Activated T-helper 9 cell treated with anti-CD3 and anti-CD28 coated beads, Interleukin-2, amount 50 U/mL, for 16 hours (primary cell): ENCODE measurements at places on chromosomes 1 and 21.

GRCh38 chr1:25031601-25031965, 101.5 kb upstream of the RUNX3 start:
- DNase-seq = no peak

GRCh38 chr1:56806804-56807203, 12.4 kb downstream of the FYB2 start:
- no peak for DNase-seq

DNA sequence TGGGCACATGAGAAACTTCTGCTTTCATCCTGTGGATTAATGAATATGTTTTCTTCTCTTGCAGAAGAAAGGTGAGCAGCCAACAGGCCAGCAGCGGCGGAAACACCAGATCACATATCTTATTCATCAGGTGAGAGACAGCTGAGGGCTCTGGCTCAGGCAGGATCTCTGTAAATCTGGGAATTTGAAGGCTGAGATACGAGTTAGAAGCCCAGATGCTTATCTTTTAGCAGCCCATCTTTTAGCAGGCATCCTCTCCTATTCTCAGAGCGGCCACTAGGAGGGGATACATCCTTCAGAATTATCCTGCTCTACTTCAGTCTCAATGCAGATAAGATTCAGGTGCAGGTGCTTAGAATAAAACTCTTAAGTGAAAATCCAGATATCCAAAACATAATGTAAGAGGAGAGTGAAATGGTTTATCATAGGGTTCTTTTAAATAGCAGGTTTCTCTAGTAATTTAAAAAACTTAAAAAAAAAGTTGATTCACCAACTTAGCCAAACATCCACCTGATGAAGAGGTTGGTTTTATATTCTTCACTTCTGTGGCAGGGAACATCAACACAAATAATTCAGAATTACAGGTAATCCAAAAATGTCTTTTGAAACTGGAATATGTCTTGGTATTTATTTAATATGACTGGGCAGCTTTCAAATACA, 19.3 kb downstream of the SH2D2A start:
- no peak for DNase-seq

DNA sequence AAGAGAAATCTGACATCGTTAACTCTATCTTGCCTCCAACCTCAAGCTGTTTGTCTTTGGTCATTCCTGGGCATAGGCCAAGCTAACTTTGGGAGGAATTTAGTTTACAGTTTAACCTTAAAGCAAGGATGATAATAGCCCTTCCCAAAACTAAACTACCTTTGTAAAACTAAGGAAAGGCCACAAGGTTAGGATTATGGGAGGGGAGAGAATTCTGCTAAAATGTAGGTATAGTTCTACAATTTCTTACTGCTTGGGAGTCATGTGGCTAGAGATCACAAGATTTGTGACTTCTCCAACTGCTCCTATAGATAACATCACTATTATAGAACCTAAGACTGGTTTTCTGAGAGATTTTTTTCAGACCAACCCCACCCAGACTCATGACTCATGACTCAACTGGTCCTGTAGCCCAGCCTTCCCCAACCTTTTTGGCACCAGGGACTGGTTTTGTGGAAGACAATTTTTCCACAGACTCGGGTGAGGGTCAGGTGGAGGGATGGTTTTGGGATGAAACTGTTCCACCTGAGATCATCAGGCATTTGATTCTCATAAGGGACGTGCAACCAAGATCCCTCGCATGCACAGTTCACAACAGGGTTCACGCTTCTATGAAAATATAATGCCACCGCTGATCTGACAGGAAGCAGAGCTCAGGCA, 70.7 kb upstream of the MUTYH start:
- DNase-seq = no peak

GRCh38 chr1:117846674-117847425, 82.6 kb downstream of the GDAP2 start:
- no peak for DNase-seq

GRCh38 chr1:54815086-54815876, 14.2 kb upstream of the TTC22 start:
- DNase-seq = no peak

GRCh38 chr1:228478912-228479711, 8.1 kb upstream of the RNF187 start:
- no peak for DNase-seq

GRCh38 chr1:118866330-118866729, 121.8 kb downstream of the TBX15 start:
- no peak for DNase-seq

GRCh38 chr1:16091296-16091695, 17.8 kb upstream of the FAM131C start:
- DNase-seq = no peak

GRCh38 chr1:78722521-78722920, 72.9 kb downstream of the IFI44 start:
- DNase-seq = no peak

- DNase-seq = no peak
Measured at GRCh38 chr1:92314024-92314423, 15.2 kb downstream of the RPAP2 start.

DNA sequence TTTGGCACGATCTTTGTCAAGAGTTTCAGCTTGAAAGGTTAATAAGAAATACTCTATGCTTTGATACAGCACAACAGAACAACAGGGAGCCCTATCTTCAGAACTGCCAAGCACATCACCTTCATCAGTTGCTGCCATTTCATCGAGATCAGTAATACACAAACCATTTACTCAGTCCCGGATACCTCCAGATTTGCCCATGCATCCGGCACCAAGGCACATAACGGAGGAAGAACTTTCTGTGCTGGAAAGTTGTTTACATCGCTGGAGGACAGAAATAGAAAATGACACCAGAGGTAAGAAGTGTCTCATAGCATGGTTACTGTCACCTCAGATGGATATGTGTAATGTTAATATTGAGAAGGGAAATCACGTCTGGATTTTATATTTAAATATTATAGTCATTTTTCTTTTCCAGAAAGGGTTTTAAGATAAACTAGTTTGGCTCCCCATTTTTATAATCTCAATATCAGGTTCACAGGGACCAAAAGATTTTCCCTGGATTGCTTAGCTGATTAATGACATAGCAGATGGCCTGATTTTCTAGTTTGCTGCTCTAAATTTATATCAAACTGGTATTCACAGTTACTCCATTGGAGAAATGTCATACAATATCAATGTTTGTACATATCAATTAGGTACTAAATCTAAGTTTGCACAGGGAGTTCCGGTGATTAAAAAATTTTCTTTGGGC, 97.3 kb downstream of the USP25 start:
- DNase-seq = no peak

DNA sequence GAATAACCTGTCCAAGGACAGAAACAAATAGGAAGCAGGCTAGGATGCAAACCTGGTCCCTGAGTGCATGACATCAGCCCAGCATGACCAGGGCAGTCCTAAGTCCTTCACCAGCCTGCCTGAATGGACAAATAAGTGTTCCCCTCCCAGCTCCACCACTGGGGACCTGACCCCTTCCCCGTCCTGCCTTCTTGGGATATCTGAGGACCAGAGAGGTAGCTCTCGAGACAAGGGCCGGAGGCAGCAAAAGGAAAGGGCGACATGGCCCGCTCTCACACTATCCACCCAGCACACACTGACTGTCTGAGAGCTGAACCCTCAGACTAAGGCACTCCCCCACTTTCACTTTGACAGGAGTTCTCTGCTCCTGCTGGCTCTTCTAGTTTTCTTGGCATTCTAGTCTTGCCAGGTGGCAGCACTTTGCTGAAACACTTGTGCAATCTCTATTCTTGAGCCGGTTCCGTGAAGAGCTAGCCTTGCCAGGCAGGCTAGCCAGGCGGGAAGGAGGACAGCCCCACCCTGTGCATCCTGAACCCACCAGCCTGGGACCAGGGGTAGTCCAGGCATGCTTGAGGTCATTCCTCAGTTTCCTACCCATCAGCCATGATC, 251.1 kb upstream of the RAB4A start:
- no peak for DNase-seq

- no peak for DNase-seq
Measured at GRCh38 chr1:109114342-109114674, 393 bp downstream of the ELAPOR1 start.

DNA sequence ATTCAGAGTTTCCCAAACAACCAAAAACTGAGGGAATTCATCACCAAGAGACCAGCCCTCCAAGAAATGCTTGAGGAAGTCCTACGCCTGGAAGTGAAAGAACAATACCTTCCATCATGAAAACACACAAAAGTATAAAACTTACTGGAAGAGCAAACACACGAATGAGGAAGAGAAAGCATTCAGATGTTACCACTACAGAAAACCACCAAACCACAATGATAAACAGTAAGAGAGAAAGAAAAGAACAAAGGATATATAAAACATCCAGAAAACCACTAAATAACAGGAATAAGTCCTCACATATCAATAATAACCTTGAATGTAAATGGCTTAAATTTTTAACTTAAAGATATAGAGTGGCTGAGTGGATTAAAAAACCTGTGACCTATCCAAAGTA, 58.5 kb upstream of the BCL10 start:
- no peak for DNase-seq

DNA sequence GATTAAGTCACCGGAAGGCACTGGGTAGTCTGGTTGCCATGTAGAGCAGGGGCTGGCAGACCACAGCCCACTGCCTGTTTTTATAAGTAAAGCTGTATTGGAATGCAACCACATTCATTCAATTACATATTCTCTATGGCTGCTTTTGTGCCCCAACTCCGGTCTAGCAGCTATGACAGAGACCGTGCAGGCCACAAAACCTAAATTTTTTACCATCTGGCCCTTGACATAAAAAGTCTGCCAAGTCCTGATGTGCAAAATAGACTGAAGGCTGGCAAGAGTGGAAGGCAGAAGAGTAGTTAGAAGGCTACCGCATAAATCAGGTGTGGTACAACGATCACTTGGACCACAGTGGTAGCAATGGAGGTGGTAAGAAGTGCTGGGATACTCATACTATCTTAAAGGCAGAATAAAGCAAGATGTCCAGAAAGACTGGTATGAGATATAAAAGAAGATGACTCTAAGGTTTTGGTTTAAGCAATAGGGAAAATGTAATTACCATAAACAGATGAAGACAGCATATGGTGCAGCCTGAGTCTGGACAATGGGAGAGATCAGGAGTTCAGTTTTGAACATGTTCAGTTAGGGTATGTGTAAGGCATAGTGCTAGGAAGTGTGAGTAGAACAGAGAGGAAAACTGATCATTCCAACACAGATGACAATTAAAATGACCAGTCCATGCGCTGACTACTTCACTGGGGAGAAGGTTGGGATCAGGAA, 37.2 kb downstream of the EGLN1 start:
- no peak for DNase-seq

DNA sequence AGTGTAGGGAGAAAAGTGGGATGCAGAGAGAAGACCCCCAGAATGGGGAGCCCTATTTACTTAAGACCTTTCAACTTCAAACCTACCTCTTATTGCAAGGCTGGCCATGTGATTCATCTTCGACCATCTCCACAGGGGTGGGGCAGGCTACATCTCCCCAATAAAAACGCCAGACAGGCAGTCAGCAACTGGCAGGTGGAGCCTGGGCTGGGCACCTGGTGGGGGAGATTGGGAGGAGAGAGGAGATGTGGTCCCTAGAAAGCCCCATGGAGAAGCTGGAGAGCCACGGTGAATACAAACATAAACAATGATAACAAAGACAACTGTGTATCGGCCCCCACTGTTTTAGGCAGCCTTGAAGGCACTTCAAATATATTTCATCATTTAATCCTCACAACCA, 336.7 kb upstream of the PROX1 start:
- DNase-seq = no peak

- DNase-seq = no peak
Measured at GRCh38 chr1:232416026-232416568, 213.8 kb downstream of the SIPA1L2 start.

GRCh38 chr1:205058853-205059252, 15.8 kb downstream of the CNTN2 start:
- DNase-seq = no peak

DNA sequence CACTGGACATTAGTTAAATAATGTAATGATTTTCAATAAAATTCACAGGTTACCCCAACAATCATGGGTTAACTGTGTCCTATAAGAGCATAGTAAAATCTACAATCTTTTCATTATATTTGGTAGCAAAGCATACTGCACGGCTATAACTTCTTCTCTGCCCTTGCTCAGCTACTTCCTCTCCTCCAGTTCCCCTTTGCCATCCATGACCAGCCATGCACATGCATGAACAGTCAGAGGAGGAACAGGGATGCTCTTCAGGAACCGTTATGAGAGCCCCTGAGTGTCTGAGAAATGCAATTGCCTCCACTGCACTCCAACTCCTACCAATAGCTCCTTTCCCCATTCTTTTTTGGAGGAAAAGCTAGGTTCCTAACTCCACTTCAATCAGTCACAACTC, 646.7 kb downstream of the LTN1 start:
- DNase-seq = no peak

DNA sequence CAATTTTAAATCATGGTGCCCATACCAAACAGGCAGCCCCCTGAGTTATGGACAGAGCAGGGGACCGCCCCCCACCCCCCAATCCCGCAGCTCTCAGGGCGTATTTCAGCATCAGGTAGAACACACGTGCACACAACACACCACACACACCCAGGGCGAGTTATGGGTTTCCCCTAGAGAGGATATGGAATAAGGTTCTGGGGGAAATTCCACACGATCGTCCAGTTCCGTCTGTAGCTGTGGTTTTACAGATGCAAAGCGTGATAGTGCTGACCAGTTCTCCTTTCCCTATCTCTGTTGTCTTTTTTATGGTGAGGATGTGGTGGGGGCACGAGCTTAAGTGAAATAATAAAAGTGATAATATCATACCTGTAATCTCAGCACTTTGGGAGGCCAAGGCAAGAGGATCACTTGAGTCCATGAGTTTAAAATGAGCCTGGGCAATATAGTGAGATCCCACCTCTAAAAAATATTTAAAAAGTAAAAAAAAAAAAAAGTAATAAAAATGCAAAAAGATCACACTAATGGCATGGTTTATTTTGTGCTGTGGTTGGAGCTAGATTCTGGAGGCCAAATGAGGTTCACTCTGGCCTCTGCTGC, 25.1 kb downstream of the C2CD2 start:
- DNase-seq = no peak

GRCh38 chr1:38785285-38786039, 74.1 kb downstream of the RRAGC start:
- DNase-seq = no peak

- DNase-seq = no peak
Measured at GRCh38 chr1:74395571-74395970, 116.8 kb downstream of the LRRC53 start.

DNA sequence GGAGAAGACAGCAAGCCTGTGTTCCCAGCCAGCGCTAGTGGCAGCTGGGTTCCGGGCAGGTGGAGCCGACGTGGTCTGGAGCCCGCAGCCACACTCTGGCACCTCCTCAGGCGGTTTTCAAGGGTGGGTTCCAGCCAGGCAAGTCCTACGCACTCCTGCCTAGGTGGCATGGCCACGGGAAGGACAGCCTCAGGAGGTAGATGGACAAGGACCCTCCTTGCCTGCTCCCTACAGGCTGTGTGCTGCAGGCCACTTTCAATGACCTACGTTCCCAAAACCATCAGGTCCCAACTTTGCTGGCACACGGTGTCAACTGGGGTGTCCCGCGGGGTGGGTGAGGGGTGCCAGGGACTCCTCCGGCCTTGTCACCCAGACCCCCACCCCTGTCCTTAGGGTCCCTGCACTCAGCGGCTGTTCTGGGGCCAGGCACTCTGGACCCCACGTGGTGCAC, 6.7 kb upstream of the PTGER3 start:
- DNase-seq = no peak
